ENCODE measurements at places on chromosomes 5 and 9.

- H3K4me3 ChIP-seq, result no peak overlapping the region
- no peak overlapping the region for H3K27ac ChIP-seq
- no peaks in the 10 kb centered on the region for H3K27me3 ChIP-seq
- H3K4me1 ChIP-seq, result no peaks in the 10 kb centered on the region
- no peak for DNase-seq
- no peaks in the 10 kb centered on the region for H3K36me3 ChIP-seq
Observed at GRCh38 chr5:92559781-92560180, 1021.2 kb downstream of the NR2F1-AS1 start.

DNA sequence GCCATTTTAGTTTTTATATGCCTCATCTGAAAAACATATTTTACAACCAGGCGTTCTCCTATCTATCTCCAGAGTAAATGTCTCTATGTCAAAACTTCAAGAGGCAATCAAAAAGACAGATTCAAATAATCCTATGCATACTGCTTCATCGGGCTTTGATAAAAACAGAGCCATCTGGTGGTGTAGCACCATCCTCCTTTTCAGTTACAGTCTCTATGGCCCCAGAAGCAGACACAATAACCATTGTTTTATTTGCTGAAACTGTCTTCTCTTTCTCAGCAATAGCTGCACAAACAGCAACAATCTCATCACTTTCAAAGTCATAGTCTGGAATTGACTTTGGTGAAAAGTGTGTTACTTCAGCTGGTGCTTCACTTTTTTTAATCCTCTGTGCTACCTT is 36.3 kb downstream of the PTGER4 start:
- no peak for DNase-seq
- H3K4me1 ChIP-seq, result peaks cover 8% of the 10 kb centered on the region
- no peaks in the 10 kb centered on the region for H3K27me3 ChIP-seq

GRCh38 chr5:78546276-78546996 is 102.1 kb downstream of the LHFPL2 start:
- no peaks in the 10 kb centered on the region for H3K27me3 ChIP-seq
- H3K4me1 ChIP-seq, result no peaks in the 10 kb centered on the region
- no peaks in the 10 kb centered on the region for H3K36me3 ChIP-seq
- no peak for DNase-seq
- no peak overlapping the region for H3K27ac ChIP-seq

DNA sequence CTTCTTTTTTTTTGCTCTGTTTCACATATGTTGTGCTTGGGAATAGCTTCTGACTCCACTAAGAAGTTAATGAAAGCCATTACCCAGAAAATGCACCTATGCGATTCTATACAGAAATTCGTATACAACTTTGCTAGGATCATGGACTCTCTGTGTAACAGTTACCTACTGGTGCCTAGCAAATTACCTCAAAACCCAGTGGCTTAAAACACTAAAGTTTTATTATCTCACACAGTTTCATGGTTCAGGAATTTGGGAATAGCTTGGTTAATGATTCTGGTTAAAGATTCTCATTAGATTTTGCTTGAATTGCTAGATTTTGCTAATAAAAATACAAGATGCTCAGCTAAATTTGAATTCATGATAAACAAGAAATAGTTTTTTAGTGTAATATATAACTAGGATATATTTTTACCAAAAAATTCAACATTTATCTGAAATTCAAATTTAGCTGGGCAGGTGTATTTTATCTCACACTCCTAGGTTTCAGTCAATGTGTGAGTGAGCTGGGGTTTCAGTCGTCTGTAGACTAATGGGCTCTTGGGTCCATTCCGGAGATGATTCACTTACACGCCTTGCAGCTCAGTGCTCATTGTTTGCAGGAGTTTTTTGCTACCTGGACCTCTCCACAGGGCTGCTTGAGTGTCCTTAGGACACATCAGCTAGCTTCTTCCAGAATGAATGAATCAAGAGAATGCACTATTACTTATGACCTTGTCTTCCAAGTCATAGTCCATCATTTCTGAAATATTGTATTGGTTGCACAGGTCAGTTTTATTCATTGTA is 75.1 kb downstream of the MROH2B start:
- no peak for DNase-seq
- H3K27ac ChIP-seq, result no peak overlapping the region
- H3K4me1 ChIP-seq, result no peaks in the 10 kb centered on the region
- peaks cover 4% of the 10 kb centered on the region for H3K27me3 ChIP-seq
- no peak overlapping the region for H3K4me3 ChIP-seq
- H3K36me3 ChIP-seq, result no peaks in the 10 kb centered on the region

DNA sequence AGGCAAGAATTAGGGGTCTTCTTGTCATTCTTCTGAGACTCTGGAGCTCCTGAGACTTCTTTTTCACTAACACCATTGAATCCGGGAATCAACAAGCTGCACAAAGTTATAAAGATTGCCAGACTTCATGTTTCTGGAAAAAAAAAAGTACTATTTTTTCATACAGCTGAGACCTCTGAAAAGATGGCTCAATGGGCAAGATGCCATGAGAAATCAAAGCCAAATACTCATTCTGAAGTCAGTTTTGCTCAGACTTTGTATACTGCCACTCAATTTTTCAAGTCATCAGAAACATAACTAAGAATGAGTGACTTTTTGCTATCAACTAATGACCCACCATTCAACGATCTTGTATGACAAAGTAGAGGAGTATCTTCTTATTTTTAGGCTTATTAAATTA is 512.0 kb downstream of the RAB3C start:
- no peak for DNase-seq
- H3K4me3 ChIP-seq, result no peak overlapping the region
- no peak overlapping the region for H3K27ac ChIP-seq
- peaks cover 31% of the 10 kb centered on the region for H3K4me1 ChIP-seq
- H3K36me3 ChIP-seq, result no peaks in the 10 kb centered on the region
- H3K27me3 ChIP-seq, result no peaks in the 10 kb centered on the region

DNA sequence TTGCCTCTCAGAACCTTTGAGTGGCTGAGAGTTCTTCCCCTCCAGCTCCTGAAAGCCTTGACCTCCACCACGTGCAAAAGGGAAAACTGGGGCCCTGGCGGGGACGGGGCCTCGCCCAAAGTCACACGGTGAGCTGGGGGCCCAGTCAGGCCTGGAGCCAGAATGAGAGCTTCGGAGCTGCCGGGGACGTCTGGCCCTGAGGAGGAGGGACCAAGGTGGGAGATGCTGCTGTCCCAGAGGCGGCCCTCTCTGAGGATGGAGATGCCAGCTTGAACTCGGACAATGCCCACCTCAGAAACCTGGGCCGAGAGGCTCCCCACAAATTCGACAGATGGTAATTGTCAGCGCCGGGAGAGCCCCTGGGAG is 643 bp downstream of the AK8 start:
- DNase-seq, result no peak
- H3K4me3 ChIP-seq, result peak overlapping the region; percentile 76
- H3K4me1 ChIP-seq, result peaks cover 23% of the 10 kb centered on the region
- no peak overlapping the region for H3K27ac ChIP-seq
- H3K27me3 ChIP-seq, result no peaks in the 10 kb centered on the region

DNA sequence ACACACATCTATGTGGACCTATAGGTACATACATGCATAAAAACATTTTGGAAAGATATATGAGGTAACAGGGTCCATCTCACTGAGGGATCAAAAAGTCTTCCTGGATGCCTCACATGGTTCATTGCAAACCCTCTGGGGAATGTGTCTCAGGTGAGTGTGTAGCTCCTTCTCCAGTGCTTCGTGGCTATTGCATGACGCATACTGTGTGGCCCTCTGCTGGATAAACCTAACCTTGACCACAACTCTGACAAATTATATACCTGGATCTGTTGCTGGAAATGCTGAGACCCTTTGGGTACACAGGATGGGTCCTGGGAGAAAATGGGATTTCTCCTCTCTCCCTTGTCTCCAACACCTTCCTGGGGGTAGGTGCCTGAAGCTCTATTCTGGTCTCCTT is 91.9 kb downstream of the JAKMIP2 start:
- H3K27ac ChIP-seq, result no peak overlapping the region
- no peaks in the 10 kb centered on the region for H3K36me3 ChIP-seq
- no peak overlapping the region for H3K4me3 ChIP-seq

- no peaks in the 10 kb centered on the region for H3K36me3 ChIP-seq
- H3K4me1 ChIP-seq, result no peaks in the 10 kb centered on the region
- DNase-seq, result no peak
- H3K4me3 ChIP-seq, result no peak overlapping the region
- H3K27me3 ChIP-seq, result peaks cover 2% of the 10 kb centered on the region
- H3K27ac ChIP-seq, result no peak overlapping the region
Observed at GRCh38 chr5:179413711-179414458, 68.6 kb upstream of the ADAMTS2 start.

DNA sequence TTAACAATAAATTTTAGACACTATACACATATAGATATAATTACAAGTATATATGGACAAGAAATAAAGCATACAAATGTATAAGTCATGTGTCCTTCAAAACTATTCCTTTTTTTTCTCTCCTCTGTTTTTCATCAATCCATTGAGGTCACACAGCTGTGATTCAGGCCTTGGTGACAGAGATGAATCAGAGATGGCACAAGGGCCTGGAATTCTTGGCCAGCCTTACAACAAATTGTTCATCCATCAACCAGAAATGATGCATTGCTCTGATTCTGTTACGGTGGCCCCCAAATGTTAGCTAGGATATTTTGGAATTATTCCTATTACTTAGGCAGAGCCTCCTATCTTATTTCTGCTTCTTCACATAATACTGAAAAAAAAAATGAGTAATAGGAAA is 108.7 kb upstream of the MPDZ start:
- H3K4me1 ChIP-seq, result no peaks in the 10 kb centered on the region
- no peak overlapping the region for H3K4me3 ChIP-seq
- no peak overlapping the region for H3K27ac ChIP-seq

DNA sequence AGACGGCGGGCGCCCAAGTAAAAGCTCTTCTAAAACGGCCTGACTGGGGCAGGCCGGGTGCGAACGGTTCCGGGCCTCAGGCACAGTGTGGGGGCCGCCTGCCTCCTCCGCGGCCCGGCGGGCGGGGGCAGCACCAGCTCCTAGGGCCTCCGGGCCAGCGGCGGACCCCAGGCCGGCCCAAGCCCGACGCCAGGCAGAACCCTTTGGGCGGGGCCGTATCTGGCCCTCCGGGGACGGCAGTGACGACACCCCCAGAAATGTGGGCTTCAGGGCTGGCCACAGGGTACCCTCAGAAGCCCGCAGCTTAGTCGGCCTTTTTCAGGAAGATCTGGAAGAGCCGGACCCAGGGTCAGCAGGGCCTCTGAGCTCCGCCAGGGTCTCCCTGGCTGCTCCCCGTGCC is 4.0 kb downstream of the LTC4S start:
- no peak for DNase-seq
- H3K27ac ChIP-seq, result no peak overlapping the region
- no peaks in the 10 kb centered on the region for H3K27me3 ChIP-seq
- no peak overlapping the region for H3K4me3 ChIP-seq
- H3K4me1 ChIP-seq, result peaks cover 38% of the 10 kb centered on the region

- H3K4me1 ChIP-seq, result peaks cover 63% of the 10 kb centered on the region
- H3K27ac ChIP-seq, result peak overlapping the region; percentile 80
- H3K36me3 ChIP-seq, result peaks cover 3% of the 10 kb centered on the region
- peak overlapping the region; percentile 46 for H3K4me3 ChIP-seq
Observed at GRCh38 chr5:157540707-157541446, 34.7 kb downstream of the ADAM19 start.

DNA sequence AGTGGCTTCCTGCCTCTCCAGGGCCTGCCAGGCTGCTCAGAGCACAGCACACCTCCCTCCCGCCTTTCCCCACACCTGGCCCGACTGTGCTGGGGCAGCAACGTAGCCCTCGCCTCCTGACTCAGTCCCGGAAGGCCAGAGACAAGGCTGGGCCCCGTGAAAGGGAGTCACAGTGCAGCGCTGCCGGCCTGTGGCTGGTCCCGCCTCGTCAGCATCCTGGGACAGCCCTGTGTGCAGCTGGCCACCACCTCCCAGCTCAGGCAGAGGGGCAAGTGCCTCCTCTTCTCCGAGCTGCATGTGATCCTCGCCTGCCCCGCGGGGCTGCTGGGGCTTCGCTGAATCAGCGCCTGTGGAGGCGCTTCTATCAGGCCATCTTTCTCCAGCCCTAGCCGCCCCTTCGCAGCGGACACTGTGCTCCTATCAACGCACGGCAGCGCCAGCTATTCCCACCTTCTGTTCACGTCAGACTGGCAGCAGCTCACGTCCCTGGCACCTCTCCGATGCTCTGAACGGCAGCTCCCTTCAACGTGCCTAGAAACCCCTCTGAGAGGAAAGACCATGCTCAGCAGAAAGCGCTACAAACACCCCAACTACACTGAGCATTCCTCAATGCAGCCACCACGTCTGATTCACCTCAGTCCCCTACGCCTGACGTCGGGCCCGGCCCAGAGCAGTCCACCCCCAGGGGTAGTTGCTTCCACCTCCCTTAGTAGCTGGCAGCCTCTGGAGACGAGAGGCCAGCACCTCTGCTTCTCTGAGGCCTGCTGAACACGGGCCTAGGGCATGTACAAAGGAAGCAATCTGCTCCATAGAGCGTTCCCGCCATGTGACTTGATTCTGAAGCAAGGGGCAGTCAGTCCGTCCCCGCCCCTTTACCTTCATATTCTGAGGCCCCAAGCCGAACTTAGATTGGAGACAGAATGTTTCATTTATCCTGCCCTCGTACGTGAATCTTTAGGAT is 78.8 kb downstream of the GPR21 start:
- H3K27ac ChIP-seq, result no peak overlapping the region
- DNase-seq, result no peak
- peaks cover 6% of the 10 kb centered on the region for H3K36me3 ChIP-seq
- no peaks in the 10 kb centered on the region for H3K27me3 ChIP-seq

DNA sequence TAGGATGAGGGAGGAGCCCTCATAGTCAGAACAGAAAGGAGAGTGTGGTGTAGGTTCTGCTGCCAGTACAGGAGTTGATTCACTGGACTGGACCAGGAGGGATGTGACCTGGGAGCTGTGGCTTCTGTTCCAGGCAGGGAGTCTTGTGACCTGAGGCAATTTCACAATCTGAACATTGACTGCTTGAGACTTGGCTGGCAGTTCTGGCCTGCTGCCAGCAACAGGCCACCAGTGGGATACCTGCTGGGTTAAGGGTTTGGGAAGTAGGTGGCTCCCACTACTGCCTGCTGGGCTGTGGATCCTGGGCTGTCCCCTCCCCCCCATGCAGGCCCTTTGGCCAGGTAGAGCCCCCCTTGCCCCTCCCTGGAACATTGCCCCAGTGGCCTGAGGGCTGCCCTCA is 268.6 kb upstream of the ARRDC3 start:
- H3K27ac ChIP-seq, result no peak overlapping the region
- no peak overlapping the region for H3K4me3 ChIP-seq
- H3K27me3 ChIP-seq, result no peaks in the 10 kb centered on the region
- no peaks in the 10 kb centered on the region for H3K36me3 ChIP-seq
- no peak for DNase-seq

GRCh38 chr9:107620801-107621200 is 131.2 kb upstream of the KLF4 start:
- H3K27ac ChIP-seq, result no peak overlapping the region
- H3K4me1 ChIP-seq, result no peaks in the 10 kb centered on the region
- no peaks in the 10 kb centered on the region for H3K27me3 ChIP-seq
- H3K4me3 ChIP-seq, result no peak overlapping the region
- no peaks in the 10 kb centered on the region for H3K36me3 ChIP-seq

GRCh38 chr9:136697146-136697820 is 10.0 kb upstream of the AGPAT2 start:
- no peaks in the 10 kb centered on the region for H3K36me3 ChIP-seq
- no peak overlapping the region for H3K27ac ChIP-seq
- H3K4me1 ChIP-seq, result peaks cover 26% of the 10 kb centered on the region
- DNase-seq, result no peak
